ENCODE measurements at places on chromosomes 16 and 17. TPM values are rescaled to one million over a fixed set of nuclear protein-coding genes. Genes with fewer than 3 reads are reported as not detected.

DNA sequence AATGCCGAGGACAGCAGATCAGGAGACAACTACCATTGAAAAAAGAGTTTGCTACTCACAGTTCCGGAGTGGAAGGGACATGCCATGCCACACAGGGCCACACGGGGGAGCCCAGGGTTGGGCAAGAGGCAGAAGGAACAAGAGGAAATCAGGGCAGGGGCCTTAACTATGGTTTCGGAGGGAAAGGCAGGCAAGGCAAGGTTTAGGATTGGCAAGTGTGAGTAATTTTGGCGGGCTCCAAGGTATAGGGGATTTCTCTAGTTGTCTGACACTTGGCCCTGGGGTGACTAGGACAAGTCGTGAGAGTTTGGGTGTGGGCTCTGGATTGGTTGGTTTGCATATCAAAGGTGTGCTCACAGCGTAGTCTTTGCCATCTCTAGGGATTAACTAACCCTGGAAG, 27.0 kb upstream of the NTN1 start:
- DNase-seq: peak; percentile 75

DNA sequence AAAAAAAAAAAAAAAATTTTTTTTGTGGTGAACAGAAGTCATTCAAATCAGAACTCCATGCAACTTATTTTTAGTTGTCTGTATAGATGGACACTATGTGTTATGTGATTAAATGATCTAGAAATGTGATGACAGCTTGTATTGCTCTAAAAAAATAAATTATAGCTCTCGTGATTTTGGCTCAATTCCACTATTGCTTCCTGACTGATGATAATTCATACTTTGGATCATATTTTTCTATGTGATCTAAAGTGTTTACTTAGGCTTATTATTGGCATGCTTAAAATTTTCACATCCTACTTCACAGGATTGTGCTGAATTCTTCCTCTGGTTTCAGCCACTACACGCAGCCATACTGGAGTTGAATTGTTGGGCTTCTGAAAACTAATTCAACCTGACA, 76.8 kb downstream of the RPGRIP1L start:
- DNase-seq: no peak

DNA sequence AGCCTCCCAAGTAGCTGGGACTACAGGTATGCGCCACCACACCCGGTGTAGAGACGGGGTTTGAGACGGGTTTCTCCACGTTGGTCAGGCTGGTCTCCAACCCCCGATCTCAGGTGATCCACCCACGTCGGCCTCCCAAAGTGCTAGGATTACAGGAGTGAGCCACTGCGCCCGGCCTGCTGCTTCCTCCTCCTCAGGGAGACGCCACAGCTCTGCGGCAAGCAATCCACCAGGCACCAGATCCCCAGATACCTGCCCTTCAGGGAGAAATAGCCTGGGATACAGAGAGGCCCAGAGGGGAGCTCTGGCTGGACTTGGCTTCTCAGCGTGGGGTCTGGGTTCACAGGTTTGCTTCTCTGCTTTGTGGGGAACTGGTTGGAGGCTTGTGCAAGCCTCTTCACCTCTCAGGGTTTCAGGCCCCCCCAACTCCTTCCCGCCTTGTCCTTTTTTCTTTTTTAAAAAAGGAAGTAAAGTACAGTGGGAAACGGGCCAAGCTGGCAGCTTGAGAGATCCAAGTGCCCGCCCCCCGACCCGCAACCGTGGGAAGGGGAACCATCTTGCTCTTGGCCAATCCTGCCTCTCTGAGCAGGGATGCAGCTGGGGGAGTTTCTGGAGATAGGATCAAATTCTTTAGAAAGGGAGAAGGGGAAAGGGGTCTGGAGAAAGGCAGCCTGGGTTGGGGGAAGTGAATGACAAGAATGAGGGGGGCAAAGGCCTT, 2.6 kb upstream of the SPHK1 start:
- DNase-seq: no peak

Gene CDK3
- 8.2 TPM for total RNA-seq

Gene SLFN12L
- 139 TPM for total RNA-seq

Data from activated naive CD8-positive, alpha-beta T cell treated with anti-CD3 and anti-CD28 coated beads, Interleukin-2, amount 10 ng/mL, durations not matched to agents 7 days and 5 days (primary cell).